ENCODE measurements at places on chromosomes 7 and 10.
A peak's percentile ranks its signal among the peaks of the same experiment; 100 is the strongest.

DNA sequence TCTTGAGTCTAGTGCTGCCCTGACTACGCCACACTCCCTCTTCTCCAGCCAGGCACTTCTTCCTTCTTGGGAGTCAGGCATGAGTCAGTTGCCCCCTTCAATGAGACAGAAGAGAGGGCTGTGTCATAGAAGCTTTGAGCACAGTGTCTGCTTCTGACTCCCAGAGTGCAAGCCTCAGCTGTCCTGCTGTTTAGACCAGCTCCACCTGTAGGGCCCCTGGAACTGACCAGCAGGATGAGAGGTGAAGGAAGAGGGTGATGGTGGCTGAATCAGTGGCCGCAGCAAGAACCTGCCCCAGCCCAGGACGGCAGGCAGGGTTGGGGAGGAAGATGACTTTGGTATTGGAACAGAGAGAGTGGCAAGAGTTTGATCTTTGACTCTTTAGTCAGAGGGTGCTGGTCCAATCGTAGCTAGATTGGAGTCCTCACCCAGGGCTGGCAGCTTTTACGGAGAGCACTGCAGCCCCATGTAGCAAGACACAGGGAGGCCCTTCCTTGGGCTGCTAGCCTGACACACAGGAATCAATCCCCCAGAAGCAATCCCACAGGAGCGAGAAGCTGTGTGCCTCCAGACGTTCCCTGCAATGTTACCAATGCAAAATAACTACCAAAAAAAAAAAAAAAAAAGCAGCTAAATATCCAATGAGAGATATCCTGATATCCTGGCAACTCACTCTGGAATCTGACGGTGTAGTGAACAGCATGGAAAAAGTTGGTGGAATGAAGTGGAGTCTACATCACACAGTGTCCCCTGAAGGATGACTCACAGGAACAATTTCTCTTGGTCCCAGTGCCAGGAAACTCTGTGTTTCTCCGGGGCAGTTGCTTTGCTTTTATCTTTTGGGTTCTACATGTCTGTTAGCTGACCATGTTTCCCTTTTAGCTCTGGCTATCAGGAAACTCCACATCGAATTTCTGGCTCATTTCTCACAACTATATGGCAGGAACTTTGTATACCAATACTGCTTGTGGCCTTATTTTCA lies 6.9 kb downstream of the C10orf62 start:
- DNase-seq = peak; percentile 55

GRCh38 chr7:85111761-85112160 lies 75.1 kb downstream of the SEMA3D start:
- no peak for DNase-seq

DNA sequence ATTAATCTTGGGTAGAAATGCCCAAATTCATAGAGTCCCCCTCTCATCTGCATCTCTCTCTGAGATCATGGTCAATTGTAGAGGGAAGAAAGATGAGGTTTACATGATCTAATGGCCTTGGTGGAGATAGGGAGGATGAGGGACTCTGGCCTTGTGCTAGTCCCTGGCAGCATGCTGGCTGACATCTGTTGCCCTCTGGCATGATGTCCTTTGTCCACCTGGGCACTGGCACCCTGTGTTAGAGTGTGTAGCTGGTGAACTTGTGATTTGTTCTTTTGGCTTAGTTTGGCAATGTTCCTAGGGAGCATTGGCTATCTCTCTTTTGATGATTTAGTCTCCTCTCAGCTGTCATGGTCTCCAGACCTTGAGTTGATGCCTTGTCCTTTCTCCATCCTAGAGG lies 103.2 kb downstream of the DYNC1I1 start:
- DNase-seq = no peak

DNA sequence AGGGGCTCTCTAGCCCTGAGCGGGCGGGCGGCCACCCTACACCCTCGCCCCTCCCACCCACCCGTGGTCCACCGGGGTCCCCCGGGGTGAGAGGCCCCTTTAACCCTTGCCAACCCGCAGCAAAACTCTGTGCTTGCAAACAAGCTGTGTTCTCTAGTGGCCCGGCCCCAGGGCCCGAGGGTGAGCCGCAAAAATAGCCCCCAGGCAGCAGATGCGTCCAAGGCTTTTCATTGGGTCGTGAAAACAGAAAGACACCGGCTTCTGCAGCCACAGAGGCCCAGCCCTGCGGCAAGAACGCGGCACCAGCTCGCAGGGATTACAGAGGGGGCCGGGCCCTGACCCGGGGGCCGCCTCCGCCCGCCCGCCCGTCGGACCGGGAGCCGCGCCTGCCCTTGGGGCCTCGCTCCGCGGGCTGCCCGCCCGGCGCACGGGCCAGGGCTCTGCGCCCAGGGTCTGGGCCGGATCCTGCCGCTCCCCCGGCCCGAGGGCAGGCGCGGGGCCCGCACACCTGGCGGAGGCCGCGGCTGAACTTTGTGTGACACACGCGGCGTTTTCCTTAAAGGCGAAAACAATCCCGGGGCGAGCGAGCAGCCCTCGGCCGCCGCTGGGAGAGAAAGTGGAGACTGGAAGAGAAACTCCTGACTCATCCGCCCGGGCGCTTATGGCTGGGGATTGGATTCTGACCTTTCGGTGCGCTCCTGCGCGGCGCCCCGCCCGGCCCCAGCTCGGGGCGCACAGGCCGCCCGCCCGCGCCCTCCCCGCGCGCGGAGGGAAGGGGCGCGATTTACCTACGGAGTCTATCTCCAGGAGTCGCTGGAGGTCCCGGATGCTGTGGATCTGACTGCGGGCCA lies 2.8 kb downstream of the PDGFA start:
- no peak for DNase-seq

GRCh38 chr7:21912305-21912704 lies 33.4 kb downstream of the CDCA7L start:
- peak; percentile 71 for DNase-seq
